ENCODE measurements at places on chromosomes 4 and X. TPM values are rescaled to one million over a fixed set of nuclear protein-coding genes. Genes with fewer than 3 reads are reported as not detected.

RAB33A gene
- total RNA-seq: 24.7 TPM

ERCC6L gene
- 6.5 TPM for total RNA-seq

DIPK2B gene
- total RNA-seq: not detected

UNC5C gene
- not detected for total RNA-seq

VEGFC gene
- total RNA-seq: not detected

DUX4 gene
- not detected for total RNA-seq

GPR34 gene
- 5.4 TPM for total RNA-seq

MAGEA9B gene
- total RNA-seq: not detected
